ENCODE measurements at places on chromosomes 2 and 18. TPM values are rescaled to one million over a fixed set of nuclear protein-coding genes. Genes with fewer than 3 reads are reported as not detected.
A peak's percentile ranks its signal among the peaks of the same experiment; 100 is the strongest.

DNA sequence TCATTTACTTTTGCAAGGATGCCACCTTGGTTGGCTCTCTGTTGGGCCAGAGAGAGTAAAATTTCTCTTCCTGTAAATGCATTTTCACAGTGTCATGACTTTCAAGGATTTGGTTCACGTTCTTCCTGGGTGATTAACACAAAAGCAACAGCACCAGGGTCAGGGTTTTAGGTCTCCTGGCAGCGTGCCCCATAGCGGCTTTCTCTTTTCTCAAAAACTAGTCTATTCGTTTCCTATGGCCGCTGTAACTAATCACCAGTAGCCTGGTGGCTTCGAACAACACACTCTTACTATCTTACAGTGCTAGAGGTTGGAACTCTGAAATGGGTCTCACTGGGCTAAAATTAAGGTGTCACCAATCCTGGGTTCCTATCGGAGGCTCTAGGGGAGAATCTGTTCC lies 56.3 kb upstream of the ACMSD start:
- no peaks in the 10 kb centered on the region for H3K27me3 ChIP-seq
- no peak for DNase-seq
- no peak overlapping the region for H3K4me3 ChIP-seq
- H3K27ac ChIP-seq: no peak overlapping the region
- no peaks in the 10 kb centered on the region for H3K4me1 ChIP-seq
- H3K36me3 ChIP-seq: no peaks in the 10 kb centered on the region

Gene COPS7B
- 37.6 TPM for total RNA-seq

DNA sequence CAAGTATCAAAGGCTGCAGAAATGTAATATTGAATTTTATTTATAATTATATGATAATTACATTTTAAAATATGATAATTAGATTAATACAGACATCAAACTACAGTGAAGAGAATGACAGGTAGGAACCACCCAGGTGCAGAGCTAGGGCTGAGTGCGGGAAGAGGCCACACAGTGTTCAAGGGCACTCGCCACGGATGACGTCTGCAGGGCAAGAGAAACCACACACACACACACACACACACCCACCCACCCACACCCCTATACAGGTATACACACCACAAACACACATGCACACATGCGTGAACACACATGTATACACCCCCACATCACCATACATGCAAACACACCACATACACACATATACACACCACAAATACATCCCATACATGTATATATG lies 41.2 kb downstream of the MBP start:
- H3K4me1 ChIP-seq: peaks cover 31% of the 10 kb centered on the region
- H3K27me3 ChIP-seq: no peaks in the 10 kb centered on the region
- H3K4me3 ChIP-seq: no peak overlapping the region

GRCh38 chr2:11387100-11387390 lies 42.6 kb upstream of the ROCK2 start:
- H3K27ac ChIP-seq: 0 out of 2 replicates have a peak overlapping the region, but pooled peaks have one; percentile 2
- no peaks in the 10 kb centered on the region for H3K27me3 ChIP-seq
- no peak overlapping the region for H3K4me3 ChIP-seq

Gene DUSP2
- total RNA-seq: 16.7 TPM

Gene VAMP8
- 141 TPM for total RNA-seq

Gene ANKRD12
- 19.1 TPM for total RNA-seq

DNA sequence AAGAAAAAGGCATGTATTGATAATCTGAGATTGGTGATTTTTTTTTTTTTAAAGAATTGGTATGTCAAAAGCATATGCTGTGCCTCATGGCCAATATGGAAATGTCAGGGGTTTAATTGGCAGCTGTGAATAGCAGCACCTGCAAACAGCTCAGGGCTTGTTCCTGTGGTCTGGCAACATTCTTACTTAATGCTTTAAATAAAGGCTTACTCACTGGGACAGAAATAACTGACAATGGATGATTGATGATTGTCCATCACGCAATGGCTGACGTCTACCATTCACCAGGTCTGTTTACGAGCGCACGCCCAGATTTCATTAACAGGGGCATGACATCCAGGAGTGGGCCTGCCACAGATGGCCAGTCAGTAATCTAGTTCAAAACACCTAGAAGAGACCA lies 66.7 kb downstream of the ETAA1 start:
- no peaks in the 10 kb centered on the region for H3K27me3 ChIP-seq
- peak; percentile 96 for DNase-seq
- no peaks in the 10 kb centered on the region for H3K36me3 ChIP-seq
- no peak overlapping the region for H3K4me3 ChIP-seq

Gene SP140
- total RNA-seq: 1.7 TPM

GRCh38 chr2:57536535-57537231 lies 509.9 kb upstream of the VRK2 start:
- DNase-seq: no peak
- H3K4me1 ChIP-seq: no peaks in the 10 kb centered on the region
- no peak overlapping the region for H3K27ac ChIP-seq
- H3K4me3 ChIP-seq: no peak overlapping the region
- H3K27me3 ChIP-seq: peaks cover 65% of the 10 kb centered on the region

- H3K27me3 ChIP-seq: no peaks in the 10 kb centered on the region
- DNase-seq: no peak
- no peak overlapping the region for H3K4me3 ChIP-seq
Measured at GRCh38 chr18:55012008-55012407, 52.7 kb upstream of the CCDC68 start.

DNA sequence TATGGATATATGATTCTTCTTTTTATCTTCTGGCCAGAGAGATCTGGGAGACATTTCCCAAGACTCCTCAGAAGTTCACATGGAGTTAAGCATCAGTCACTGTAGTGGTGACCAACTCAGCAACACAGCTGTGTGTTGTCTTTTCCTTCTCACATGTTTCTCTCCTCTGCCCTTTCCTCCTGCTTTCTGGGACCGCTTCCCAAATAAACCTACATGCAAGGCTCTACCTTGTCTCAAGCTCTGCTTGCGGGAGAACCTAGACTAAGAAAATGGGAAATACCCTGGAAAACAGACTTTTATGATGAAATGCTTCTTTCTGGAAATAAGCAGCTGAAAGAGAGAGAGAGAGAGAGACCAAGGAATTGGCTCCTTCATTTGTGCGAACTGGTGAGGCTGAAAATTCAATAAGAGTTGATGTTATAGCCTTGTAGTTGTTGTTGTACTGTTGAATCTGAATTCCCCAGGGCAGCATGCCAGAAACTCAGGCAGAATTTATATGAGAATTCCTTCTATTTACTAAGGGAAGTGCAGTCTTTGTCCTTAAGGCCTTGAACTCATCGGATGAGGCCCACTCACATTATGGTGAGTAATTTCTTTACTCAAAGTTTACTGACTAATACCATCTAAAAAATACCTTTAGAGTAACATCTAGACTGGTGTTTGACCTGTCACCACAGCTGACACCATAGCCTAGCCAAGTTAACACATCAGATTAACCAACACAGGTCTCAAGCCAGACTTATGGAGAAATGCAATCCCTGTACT lies 22.7 kb upstream of the DSC1 start:
- no peak overlapping the region for H3K4me3 ChIP-seq
- no peaks in the 10 kb centered on the region for H3K27me3 ChIP-seq
- peaks cover 14% of the 10 kb centered on the region for H3K4me1 ChIP-seq
- H3K36me3 ChIP-seq: no peaks in the 10 kb centered on the region
- DNase-seq: peak; percentile 82
- peak overlapping the region; percentile 80 for H3K27ac ChIP-seq

DNA sequence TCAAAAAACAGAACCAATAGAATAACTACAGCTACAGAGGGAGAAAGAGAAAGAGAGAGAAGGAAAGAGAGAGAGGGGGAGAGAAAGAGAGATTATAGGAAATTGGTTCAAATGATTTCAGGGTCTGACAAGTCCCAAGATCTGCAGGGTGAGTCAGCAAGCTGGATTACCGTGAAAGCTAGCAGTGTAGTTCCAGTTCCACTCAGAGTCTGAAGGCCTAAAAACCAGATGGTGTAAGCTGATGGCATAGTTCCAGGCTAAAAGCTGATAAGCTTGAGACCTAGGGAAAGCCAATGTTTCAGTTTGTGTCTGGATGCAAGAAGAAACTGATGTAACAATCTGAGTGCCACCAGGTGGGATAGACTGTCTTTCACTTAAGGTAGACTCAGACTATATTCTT lies 397.7 kb downstream of the TRIB2 start:
- no peak overlapping the region for H3K27ac ChIP-seq
- no peak overlapping the region for H3K4me3 ChIP-seq
- H3K4me1 ChIP-seq: no peaks in the 10 kb centered on the region
- H3K27me3 ChIP-seq: peaks cover 17% of the 10 kb centered on the region
- peak; percentile 6 for DNase-seq

Gene CAPN14
- total RNA-seq: not detected

Gene CCL20
- total RNA-seq: 1.7 TPM

Gene NEU2
- total RNA-seq: 4.0 TPM

Gene CRYGD
- total RNA-seq: not detected

GRCh38 chr2:133062931-133063665 lies 393.1 kb upstream of the LYPD1 start:
- no peak for DNase-seq
- H3K4me1 ChIP-seq: no peaks in the 10 kb centered on the region
- no peak overlapping the region for H3K4me3 ChIP-seq
- H3K27ac ChIP-seq: no peak overlapping the region

Gene PTPRM
- 45.6 TPM for total RNA-seq

Gene STAT4
- 2.2 TPM for total RNA-seq

DNA sequence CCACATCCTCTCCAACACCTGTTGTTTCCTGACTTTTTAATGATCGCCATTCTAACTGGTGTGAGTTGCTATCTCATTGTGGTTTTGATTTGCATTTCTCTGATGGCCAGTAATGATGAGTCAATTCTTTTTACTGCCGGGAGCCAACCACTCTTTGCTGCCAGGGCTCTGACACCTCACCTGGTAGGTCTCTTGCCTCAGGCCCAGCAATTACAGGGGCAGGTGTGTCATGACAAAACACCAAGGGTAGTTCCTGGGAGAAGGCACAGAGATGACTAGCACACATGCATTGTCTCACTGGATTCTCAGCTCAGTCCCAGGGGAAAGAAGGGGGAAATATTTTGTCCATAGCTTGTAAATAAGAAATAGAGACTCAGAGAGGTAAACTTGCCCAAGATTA lies 122.3 kb downstream of the CHST9 start:
- H3K4me3 ChIP-seq: no peak overlapping the region
- no peaks in the 10 kb centered on the region for H3K4me1 ChIP-seq
- peaks cover 21% of the 10 kb centered on the region for H3K27me3 ChIP-seq
- H3K36me3 ChIP-seq: no peaks in the 10 kb centered on the region
- no peak overlapping the region for H3K27ac ChIP-seq

DNA sequence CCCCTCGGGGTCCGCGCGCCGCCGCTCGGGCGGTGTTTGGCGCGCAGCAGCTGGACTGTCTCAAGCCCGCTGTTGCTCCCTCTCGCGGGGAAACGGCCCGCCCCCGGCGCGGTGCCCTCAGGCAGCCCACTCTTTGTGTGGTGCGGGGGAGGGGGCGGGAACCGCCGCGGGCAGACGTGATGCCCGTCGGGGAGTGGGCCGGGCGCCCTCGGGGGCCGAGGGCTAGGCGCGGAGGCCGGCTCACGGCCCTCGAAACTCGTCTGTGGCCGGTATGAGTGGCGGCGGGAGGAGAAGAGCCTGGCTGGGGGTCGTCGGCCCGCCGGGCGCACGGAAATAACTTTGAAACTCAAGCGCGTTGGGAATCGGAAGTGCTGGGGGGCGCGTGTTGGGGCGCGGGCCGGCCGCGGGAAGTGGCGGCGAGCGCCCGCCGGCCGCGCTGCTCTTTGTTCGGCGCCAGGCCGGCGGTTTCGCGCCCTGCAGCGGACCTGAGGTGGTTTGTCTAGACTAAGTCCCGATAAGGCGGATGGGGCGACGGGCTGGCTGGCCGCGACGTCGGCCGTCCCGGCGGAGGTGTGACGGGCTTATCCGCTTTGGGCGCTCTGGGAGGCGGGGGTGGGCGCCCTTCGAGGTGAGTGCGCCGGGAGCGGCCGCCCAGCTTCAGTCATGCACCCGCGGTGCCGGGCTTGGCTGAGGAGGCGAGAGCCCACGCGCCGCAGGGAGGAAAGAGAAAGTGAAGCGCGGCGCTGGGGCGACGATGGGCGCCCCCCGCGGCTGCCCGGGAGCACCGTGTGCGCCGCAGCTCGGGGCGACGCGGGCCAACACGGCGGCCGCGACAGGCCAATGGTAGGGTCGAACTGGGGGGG lies 679 bp downstream of the PTMA start:
- DNase-seq: peak; percentile 12
- no peaks in the 10 kb centered on the region for H3K27me3 ChIP-seq
- peak overlapping the region; percentile 98 for H3K4me3 ChIP-seq

- no peaks in the 10 kb centered on the region for H3K27me3 ChIP-seq
- DNase-seq: peak; percentile 57
- no peak overlapping the region for H3K4me3 ChIP-seq
- H3K4me1 ChIP-seq: peaks cover 9% of the 10 kb centered on the region
Measured at GRCh38 chr18:61882296-61883004, 10.4 kb downstream of the RNF152 start.

GRCh38 chr2:26640781-26641564 lies at the start of gene CIB4:
Gene CIB4 (minus strand): TSS chr2:26641366. CDS start chr2:26641314, 52 bp downstream.
- peak; percentile 75 for DNase-seq
- H3K4me1 ChIP-seq: peaks cover 3% of the 10 kb centered on the region
- no peak within 1 kb of the TSS for H3K27ac ChIP-seq
- peaks cover 11% of the 10 kb centered on the region for H3K27me3 ChIP-seq

GRCh38 chr2:5977477-5977876 lies 285.3 kb downstream of the SOX11 start:
- no peaks in the 10 kb centered on the region for H3K4me1 ChIP-seq
- H3K4me3 ChIP-seq: no peak overlapping the region
- H3K27me3 ChIP-seq: 0 out of 2 replicates have a peak, but pooled peaks cover 5% of the 10 kb centered on the region
- no peak for DNase-seq

GRCh38 chr2:106734165-106734564 lies 151.8 kb downstream of the ST6GAL2 start:
- H3K4me3 ChIP-seq: no peak overlapping the region
- H3K27me3 ChIP-seq: peaks cover 96% of the 10 kb centered on the region
- H3K4me1 ChIP-seq: no peaks in the 10 kb centered on the region
- H3K27ac ChIP-seq: no peak overlapping the region
- DNase-seq: no peak

- DNase-seq: no peak
- no peaks in the 10 kb centered on the region for H3K36me3 ChIP-seq
Measured at GRCh38 chr2:154158101-154158500, 286.4 kb downstream of the GALNT13 start.

Gene CD207
- total RNA-seq: not detected

DNA sequence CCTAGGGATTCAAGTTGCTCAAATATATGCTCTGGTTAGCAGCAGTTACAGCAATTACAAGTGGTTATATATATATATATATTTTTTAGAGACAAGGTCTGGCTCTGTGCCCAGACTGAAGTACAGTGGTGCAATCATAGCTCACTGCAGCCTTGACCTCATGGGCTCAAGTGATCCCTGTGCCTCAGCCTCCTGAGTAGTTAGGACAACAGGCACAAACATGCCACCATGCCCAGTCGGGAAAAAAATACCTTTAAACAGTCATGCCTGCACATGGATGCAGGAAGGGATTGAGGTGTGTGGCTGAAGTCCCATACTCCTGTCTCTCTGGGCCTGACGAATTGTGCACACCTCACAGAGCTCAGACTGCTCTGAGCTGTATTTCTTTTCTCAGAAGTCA lies 19.6 kb upstream of the DNAH7 start:
- no peak overlapping the region for H3K27ac ChIP-seq
- H3K36me3 ChIP-seq: no peaks in the 10 kb centered on the region
- H3K4me1 ChIP-seq: no peaks in the 10 kb centered on the region
- DNase-seq: no peak
- no peaks in the 10 kb centered on the region for H3K27me3 ChIP-seq

- no peak for DNase-seq
- H3K4me3 ChIP-seq: no peak overlapping the region
- H3K27me3 ChIP-seq: no peaks in the 10 kb centered on the region
- H3K27ac ChIP-seq: peak overlapping the region; percentile 69
- H3K36me3 ChIP-seq: peaks cover 8% of the 10 kb centered on the region
Measured at GRCh38 chr2:241665731-241666440, 20.7 kb downstream of the DTYMK start.

Gene GALR1
- total RNA-seq: not detected

Gene KCNK3
- total RNA-seq: 0.04 TPM

Gene GREB1L
- total RNA-seq: 6.3 TPM

Measured in PC-3 (cell line).